Cortex of kidney (tissue), 1 donor: ENCODE measurements at places on chromosomes 7 and 10.

DNA sequence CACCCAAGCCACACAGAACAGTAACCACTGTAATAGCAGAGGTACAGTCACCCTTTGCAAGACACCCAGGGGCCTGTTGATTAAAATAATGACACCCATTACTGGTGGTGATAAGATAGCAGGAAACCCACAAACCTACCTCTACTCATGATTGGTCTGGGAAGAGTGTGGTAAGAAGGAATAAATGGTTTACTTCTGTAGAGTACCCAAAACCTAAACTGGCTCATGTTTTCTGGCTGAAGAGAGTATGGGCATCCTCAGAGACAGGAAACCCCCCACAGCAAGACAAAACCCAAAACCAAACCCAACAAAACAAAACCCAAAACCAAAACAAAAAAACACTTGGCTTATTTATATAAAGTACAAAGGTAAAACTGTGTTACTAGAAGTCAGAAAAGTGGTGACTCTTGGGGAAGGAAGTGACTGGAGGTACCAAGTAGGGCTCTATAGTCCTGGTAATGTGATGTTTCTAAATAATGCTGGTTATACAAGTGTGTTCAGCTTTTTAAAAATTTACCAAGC, 15.5 kb upstream of the DNAJB12 start:
- DNase-seq = no peak

DNA sequence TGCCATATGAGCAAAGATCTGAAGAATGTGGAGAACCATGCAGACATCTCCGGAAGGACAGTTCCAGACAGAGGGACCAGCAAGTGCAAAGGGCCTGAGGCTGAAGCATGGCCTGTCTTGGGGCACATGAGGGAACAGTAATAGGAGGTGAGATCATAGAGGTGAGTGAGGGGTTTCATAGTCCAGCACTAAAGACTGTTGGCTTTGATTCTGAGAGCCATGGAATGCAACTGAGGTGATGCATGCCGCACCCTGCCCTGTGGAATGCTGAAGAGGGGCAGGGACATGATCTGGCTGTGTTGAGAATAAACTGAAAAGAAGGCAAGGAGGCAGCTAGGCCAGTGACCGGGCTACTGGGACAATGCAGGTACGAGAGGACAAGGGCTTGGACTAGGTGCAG, 253.1 kb upstream of the KLF14 start:
- no peak for DNase-seq

GRCh38 chr7:73851410-73852338, 9.3 kb upstream of the TMEM270 start:
- no peak for DNase-seq

- no peak for DNase-seq
These were observed 8.2 kb downstream of the DNA2 start for GRCh38 chr10:68463365-68464093.

DNA sequence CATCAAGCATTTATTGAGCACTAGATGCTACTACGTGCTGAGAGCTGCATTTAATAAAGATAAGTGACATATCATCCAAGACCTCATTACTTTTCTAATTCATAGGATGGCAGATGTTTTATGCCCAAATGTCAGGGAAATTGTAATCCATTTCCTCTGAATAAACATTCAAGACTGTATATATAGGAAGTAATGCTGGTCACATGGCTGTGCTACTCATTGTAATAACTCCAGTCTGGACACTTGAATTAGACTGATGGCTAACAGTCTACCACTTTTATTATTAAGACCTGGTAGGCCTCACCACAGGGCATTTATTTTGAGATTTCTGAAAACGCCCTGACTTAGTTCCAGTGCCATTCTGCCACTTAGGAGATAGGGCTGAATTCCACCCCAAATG, 36.6 kb downstream of the PIK3AP1 start:
- no peak for DNase-seq

GRCh38 chr10:72086466-72087391, 1.6 kb downstream of the SPOCK2 start:
- no peak for DNase-seq

- no peak for DNase-seq
These were observed 274.4 kb downstream of the KIF20B start for GRCh38 chr10:89975771-89976170.

DNA sequence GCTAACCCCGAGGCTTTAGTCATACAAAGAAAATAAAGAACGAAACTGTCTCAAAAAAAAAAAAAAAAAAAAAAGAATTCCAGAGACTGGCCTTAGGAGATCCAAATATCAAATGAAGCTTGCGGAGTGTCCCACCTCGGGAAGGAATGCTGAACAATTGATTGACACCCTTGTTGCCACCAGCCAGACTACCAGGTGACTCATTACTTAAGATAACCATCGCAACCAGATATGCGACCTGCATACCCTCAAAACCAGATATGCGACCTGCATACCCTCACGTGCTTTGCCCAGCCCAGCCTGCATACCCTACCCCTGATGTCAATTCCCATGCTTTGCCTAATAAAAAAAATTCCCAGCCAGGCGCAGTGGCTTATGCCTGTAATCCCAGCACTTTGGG, 2.7 kb upstream of the PRKRIP1 start:
- no peak for DNase-seq

DNA sequence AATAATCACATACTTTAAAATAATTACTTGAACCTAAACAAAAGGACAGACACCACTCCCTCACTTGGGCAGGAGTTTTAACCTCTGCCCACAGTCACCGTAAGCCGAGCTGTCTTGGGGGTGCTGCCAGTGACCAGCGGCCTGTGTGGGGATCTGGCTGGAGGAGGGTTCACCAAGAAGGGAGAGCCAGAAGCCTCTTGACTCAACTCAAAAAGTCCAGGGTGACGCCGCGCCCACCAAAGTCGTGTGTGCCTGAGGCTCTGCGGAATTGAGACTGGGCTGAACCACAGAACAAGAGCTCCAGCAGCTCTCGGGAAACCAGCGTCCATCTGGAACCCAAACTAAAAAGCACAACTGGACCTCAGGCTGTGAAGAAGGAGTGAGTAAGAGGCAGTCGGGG, 35.8 kb downstream of the ZFAND2A start:
- no peak for DNase-seq

GRCh38 chr7:104264285-104264684, 56.5 kb upstream of the ORC5 start:
- no peak for DNase-seq

GRCh38 chr10:11255156-11255555, 237.5 kb downstream of the CELF2 start:
- DNase-seq = no peak

GRCh38 chr10:52351914-52352330, 37.8 kb downstream of the DKK1 start:
- DNase-seq = no peak

DNA sequence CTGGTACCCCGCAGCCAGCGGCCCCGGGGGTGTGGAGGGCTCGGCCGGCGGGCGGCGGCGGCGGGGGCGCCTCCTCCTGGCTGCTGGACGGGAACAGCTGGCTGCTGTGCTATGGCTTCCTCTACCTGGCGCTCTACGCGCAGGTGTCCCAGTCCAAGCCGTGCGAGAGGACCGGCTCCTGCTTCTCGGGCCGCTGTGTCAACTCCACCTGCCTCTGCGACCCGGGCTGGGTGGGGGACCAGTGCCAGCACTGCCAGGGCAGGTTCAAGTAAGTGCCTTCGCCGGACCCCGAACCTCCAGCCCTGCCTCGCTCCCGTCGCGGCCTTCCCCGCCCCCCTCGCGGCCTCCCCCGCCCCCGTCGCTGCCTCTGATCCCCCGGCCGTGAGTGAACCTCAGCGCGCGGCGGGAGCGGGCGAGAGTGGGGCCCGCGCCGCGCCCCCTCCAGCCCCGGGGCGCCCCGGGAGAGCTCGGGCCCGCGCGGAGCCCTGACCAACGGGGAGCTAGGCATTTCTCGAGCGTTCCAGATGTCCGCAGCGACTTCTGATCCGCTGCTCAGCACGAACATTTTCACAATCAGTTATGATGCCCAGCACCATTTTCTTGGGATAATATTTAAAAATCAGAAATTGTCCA, 727 bp downstream of the ATRNL1 start:
- no peak for DNase-seq

DNA sequence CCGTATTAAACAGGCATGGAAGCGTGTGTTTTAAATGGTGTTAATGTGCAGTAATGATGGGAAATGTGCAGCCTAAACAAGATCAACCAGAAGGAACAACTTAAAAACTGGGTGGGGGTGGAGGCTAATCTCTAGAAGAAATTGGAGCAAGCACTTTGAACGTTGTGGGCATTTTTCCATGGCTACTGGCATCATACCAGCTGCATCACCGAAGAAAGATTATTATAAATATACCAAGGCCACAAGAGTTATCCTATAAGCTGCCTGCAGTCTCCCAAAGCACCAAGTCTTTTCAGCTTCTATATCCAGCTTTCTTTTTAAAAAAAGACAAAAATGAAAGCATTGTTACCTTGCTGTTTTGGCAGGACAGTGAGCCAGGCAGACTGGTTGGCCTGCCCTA, 79.9 kb downstream of the FGFR2 start:
- DNase-seq = no peak
